ENCODE measurements at places on chromosomes 2 and 18.

DNA sequence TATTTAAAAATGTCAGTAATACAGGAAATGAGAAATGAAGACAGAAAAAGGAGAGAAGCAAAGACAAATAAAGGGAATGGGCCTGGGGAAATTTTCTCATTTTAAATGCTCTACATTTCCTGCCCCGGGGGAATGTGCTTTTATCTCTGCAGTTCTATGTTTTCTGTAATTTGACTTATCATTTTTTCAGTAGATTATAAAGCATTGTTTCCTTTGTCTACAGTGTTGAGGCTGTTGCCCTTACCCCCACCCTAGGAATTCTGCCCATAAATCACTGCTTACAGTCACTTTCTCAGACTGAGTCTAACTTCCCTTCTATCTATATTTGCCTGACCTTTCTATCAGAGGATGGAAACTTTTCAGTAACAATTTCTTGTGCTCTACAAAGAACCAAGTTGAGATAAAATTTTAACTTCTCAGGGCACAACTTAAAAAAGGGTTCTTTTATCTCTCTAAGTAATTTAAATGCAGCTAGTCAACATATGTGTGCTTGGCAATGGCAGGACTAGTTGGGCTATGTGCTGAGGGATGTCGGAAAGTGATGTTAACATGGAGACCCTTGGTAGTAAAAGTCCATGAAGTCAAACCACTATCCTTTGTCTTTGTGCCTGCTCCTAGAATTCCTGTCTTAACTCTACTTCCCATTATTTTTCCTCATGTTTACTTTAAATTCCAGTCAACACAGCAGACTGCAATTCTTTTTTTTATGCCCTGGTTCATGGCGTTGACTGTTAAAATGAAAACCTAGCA is 146.5 kb upstream of the MMADHC start:
- DNase-seq, result no peak

DNA sequence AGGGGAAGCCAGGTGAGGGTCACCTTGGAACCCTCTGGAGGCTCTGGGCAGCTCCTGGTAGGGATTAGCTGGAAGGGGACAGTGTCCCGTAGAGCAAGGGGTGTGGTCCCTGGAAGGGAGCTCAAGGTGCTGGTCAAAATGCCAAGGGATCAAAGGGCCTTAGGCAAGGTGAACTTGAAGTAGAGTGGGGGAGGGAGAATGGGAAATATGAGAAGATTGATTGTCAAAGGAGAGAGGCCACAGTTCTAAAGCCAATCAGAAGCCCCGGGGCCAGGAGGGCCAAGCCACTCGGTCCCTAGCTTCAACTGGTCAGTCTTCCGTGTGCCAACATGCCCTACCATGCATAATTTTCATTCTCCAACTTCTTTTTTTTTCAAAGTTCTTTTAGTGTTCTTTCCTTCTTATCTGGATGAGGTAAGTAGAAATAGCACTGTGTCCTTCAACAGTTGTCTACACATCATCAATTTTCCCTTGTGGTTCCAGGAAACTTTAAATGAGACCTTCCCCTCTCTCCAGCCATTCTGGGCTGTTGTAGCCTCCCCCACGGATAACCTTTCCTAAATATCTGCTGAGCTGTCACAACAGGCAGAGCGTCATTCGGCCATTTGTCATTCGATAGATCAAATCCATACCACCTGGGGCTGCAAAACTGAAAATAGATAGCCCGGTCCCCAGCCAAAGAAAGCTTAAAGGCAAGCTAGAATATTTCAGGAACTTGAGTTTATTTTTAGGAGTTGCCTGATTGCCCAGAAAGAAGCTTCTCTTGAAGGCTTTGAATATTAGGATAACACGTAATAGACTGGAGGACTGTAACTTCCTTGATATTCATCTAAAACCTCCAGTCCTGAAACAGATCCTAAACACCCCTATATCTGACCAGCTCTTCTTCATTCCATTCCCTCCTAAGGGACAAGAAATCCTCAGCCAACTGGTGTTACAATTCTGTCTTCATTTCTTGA is 83.3 kb downstream of the ALPK2 start:
- DNase-seq, result no peak

- DNase-seq, result no peak
Observed at GRCh38 chr2:70357684-70358071, 55.8 kb upstream of the FAM136A start.

- no peak for DNase-seq
Observed at GRCh38 chr2:72026819-72027425, 120.7 kb downstream of the CYP26B1 start.

DNA sequence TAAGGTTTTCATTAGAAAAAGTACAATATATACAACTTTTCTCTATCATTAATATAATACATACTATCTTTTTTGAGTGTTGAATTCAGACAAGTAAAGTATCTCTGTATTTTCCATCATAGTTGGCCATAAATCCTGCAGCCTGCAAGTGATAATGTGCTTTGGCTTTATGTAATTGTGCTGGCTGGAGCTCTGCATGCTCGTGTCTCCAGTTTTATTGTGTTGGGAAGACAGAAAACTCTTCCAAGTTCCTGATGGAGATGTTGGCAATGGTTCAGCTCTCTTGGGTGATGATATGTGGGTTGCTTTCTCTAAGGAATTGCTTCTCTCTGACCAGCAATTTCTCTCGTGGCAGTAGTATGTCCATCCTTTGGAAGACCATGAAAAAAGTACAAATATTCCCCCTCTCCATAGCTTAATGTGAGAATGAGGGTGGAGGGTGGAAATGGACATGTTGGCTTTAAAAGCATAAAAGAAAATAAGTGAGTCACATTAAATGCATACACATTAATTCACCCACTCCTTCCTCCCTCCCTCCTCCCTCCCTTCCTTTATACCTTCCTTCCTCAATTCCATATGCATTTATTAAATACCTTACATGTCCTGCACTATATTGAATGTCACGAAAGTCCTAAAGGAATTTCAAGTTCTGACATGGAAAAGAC is 344.2 kb downstream of the MTX2 start:
- no peak for DNase-seq

DNA sequence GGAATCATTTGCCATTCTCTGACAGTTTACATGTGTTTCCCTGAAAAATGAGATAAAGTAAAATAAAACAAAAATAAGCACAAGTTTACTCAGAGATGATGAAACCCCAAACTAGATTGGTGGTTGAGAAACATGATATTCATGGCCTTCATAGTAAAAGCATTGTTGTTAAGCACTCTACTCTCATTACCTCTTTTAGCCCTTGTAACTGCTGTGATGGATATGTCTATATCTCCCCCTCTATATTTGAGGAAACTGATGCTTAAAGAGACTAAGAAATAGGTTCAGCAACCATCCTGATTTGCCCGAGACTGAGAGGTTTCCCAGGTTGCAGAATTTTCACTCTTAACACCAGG is 33.9 kb upstream of the GALNT3 start:
- DNase-seq, result no peak

- no peak for DNase-seq
Observed at GRCh38 chr2:12718015-12718671, 1.4 kb downstream of the TRIB2 start.

GRCh38 chr2:197197895-197198311 is 112.7 kb downstream of the ANKRD44 start:
- no peak for DNase-seq

DNA sequence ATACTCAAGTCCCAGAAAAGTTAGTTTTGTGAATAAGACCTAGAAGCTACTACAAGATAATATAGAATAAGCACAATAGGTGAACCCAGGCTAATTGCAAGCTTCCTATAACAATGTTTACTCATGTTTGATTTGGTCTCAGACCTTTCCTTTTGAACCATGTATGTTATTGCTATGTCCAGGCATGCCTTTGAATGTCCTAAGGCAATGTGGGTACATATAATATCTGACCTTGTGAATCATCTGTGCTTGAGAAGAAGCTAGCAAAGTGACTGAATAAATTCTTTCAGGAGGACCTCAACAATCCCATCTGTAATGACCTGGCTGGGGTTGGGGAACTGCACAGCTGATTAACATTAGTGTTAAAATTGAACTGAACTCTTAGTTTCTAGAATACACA is 1285.9 kb upstream of the CELF4 start:
- no peak for DNase-seq

GRCh38 chr2:224163566-224164307 is 124.7 kb upstream of the SERPINE2 start:
- no peak for DNase-seq

DNA sequence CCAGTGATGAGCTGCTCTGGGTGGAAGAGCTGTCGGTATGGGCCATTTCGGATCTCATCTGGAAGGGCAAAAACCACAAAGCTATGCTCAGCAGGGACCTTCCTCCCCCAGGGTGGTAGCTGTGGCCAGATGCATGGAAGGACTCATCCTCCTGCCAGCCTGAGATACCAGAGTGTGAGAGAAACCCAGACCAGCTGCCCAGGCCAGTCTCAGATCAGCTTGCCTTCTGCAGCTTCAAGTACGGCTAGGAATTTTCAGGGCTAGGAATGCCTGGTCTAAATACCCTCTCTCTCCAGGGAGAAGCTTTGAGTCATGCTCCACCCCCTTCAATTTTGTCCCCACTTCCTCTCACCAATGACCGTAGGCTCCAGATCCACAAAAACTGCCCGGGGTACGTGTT is 1.4 kb upstream of the TUBA4B start:
- no peak for DNase-seq
